ENCODE measurements at places on chromosomes 7 and 10.

DNA sequence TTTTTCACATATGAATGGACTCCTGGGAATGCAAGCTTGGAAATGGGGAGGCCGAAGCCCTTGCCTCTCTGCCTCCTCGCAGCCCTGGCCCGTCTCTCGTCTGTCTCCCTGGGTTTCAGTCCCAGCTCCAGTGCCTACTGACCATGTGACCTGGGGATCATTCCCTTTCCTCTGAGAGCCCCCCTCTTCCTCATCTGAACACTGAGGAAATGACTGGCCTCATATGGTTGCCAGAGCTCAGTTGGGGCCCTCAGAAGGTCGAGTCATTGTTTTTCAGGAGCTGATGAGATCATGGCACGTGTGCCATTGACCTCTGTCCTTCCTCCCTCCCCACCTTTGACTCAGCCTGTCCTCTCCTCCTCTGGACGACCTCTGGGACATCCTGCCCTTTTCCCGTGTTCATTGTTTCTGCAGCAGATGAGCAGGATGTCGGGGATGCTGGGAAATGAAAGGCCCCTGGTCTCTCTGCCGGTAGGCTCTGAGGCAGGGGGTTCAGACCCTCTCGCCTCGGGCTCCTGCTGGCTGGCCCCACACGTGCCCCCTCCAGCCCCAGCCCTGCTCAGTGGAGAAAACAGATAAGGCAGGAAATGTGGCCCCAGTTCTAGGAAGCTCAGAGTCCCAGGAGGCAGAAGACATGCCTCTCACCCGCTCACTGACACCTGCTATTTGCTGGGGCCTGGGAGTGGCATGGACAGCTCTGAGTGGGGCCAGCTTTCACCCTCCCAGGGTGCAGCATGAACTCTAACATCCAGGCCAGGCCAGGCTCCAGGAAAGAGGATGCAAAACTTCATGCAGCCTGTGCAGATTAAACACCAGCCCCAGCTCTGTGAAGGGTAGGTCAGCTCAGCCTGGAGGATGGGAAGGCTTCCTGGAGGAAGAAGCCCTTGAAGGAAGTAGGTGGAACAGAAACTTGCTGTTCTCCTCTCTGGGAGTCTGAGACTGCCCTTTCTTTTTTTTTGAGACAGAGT is 8.3 kb upstream of the PPP1R35 start:
- peak; percentile 77 for DNase-seq

DNA sequence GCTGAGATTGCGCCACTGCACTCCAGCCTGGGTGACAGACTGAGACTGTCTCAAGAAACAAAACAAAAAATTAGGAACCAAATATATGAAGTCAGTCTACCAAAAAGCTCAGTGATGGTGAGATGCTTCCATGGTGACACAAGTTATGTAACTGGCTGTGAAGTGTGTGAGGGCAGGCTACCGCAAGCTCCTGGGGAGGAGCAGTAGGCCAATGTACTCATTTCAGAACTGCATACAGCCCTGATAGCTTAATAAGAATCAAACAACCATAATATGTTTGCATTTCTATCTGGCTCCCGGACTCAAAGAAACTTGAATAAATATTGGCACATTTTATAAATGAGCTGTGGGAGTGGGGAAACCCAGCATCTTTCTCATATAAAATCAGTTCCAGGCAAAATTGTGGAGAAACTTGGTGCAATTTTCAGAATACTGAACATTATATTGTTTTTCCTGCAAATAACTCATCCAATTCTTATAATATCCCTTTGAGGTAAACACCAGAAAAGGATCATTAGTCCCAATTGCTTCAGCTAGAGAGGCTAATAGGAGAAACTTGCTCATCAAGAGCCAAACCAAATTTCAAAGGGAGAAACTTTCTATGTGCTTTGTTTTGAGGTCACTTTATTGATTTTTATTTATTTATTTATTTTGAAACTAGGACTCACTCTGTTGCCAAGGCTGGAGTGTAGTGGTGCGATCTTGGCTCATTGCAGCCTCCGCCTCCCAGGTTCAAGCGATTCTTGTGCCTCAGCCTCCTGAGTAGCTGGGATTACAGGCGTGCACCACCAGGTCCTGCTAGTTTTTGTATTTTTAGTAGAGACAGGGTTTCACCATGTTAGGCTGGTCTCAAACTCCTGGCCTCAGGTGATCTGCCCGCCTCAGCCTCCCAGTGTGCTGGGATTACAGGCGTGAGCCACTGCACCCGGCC is 127.0 kb downstream of the SORCS1 start:
- no peak for DNase-seq

- DNase-seq = no peak
Measured at GRCh38 chr10:11721806-11722205, 20.4 kb upstream of the ECHDC3 start.

DNA sequence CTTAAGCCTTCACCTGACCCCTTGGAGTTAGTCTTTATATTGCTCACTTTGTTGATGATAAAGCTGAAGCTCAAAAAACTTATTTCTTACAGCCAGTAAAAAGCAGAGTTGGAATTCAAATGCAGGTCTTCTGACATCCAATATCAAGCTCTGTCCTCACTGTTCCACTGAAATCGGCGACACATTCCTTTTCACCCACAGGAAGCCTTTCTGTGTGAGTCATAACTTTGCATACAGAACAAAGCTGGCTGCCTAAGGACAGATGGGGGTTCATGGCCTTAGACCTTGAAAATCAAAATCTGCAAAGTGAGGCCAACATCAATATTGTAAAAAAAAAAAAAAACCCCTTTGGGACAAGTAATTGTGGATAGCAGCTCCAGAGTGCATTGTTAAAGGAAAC is 21.8 kb upstream of the AKR1B1 start:
- DNase-seq = no peak

DNA sequence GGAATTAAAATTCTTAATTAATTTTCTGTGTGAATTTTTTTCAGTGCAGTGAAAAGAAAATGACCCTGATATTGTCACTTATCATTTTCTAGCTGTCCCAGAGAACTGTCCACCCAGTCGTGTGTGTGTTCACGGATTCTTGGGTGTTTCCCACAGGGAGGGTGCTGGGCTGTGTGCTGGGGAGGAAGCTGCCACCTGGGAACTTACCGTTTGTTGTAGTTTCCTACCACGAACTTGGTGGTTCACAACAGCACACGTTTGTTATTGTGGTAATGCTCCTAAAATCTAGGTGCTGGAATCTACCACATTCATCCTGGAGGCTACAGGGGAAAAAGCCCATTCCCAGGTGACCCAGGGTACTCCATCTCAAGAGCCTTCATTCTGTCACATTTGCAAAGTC is 276.1 kb downstream of the GLRX3 start:
- DNase-seq = no peak

- DNase-seq = no peak
Measured at GRCh38 chr10:131277969-131278368, 33.6 kb downstream of the TCERG1L start.

- DNase-seq = no peak
Measured at GRCh38 chr7:2106924-2107323, 125.8 kb downstream of the MAD1L1 start.

DNA sequence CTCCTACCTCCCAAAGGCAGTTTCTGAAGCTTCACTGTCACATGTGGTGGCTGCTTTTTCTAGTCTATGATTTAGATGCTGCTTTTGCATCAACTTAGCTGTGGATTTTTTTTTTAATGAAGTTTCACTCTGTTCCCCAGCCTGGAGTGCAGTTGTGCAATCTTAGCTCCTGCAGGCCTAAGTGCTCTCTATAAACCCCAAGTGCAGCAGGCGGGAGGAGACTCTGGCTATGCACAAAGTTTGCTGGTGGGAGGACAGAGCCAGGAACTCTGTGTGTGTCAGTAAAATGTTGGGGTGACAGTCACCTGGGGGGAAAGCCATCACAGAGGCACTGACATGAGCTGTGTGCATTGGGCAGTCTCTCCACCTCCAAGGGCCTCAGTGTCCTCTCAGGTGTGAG is 138.8 kb upstream of the FAM20C start:
- DNase-seq = no peak

DNA sequence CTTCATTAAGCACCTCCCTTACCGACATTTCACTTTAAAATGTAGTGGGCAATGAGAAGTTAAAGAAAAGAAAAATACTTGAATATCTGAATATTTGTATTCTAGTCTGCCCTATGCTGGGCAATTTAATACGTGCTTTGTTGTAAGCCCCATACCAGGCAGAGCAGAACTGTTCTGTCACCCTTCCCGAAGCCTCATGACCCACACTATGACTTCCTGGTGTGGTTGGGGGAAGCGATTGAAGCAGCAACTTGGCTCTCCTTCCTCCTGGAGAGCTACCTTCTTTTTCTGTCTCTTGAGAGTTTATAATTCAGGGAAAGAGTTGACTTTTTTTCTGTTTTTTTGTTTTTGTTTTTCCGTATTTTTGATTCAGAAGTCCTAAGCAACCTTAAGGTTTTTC is 243.7 kb downstream of the INHBA start:
- DNase-seq = peak; percentile 14

DNA sequence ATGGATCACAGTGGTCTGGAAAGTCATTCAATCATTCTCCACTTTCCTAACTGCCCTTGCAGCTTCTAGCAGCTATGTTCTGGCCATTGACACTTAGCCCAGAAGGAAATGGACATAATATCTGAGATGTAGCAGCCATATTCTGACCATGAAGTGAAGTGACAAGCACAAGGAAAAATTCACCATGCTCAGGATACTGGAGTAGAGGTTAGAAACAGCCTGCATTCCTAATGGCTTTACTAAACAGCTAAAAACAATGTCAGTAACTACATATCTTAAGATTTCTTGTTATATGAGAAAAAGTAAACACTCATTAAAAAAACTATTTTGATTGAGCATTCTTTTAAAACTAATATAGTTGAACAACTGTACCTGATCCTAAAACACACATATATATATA is 443.8 kb downstream of the MAGI2 start:
- no peak for DNase-seq

DNA sequence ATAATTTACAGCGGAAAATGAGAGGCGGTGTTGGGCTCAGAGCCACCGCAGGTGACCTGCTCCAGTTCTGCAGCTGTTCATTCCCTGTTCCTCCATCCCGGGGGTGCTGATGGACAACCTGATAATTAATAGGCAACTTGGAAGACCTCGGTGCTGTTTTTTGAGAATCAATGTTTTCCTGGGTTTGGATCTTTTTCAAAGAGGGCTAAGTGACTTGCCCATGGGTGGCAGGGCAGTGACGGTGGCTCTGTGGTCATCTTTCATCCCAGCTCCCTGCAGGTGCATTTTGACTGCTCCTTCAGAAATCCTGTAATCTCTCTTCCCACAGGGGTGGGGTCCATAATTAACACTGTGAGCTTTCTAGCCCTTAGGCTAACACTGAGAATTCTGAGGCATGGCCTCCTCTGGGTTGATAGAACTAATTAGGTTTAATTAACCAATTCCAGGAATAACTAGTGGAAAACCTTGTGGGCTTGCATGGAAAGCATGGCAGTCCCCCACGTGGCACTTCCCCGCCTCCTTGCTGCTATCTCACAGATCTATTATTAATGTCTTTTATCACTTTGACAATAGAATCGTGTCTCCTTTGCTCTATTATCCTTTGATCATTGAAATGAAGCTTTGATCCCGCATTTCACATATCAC is 217.9 kb downstream of the GLRX3 start:
- no peak for DNase-seq

DNA sequence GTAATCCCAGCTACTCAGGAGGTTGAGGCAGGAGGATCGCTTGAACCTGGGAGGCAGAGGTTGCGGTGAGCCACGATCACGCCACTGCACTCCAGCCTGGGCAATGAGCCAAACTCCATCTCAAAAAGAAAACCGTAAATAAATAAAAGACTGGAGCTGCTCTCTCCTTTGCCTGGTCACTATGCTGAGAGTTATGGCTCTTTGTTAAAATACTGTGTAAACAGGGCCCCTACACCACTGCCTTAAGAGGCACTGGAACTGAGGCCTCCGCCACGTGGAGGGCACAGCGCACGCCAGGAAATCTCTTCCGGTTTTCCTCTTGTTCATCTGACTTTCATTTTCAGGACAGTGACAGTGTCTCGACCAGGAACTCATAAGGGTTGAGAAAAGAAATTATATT is 123.3 kb downstream of the PAXIP1 start:
- DNase-seq = no peak

- no peak for DNase-seq
Measured at GRCh38 chr7:55884321-55884720, 2.9 kb upstream of the ZNF713 start.

DNA sequence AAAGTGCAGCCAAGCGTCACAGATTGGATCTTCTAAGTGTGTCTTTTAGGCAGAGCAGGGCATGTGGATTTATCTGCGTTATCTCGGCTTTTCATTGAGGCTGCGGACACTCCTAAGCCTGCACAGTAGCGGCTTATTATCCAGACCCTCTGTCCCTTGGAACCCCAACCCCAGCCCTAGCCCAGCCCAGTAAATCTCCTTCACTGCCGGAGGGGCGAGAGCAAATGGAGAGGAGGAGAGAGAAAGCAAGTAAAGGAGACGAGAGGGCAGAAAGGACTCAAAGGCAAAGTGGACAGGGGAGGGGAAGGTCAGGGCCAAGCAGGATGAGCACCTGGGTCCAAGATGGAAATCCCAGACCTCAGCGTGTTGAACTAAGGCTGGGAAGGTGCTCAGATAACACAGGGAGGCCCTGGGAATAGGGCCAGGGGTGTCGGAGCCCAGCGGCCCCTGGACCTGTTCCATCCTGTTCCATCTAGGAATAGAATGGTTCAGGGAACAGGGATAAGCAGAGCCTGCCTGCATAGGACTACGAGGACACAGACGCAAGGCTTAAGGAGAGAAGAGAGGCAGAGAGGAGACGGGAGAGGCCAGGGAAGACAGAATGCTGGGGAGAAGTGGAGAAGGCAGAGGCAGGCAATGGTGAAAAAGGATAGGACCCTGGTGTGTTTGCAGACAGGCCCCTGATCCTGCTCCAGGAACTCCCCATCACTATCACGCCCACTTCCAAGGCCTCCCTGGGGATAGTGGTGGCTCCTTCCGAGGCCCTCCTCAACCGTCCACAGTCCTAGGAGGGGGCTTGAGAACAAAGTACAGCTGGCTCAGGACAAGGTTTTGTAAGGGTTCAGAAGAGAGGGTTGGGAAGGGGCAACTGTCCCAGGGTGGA is 99.6 kb downstream of the CHST15 start:
- DNase-seq = no peak

Measured in hematopoietic multipotent progenitor cell treated with erythropoietin and hydrocortisone succinate and interleukin-3 and kit ligand, for 4 days (in vitro differentiated cells).